ENCODE measurements at places on chromosomes 6 and 20.

- no peak for DNase-seq
Measured at GRCh38 chr20:45796337-45797065, 4.7 kb downstream of the DNTTIP1 start.

- DNase-seq: no peak
Measured at GRCh38 chr6:156464100-156464878, 312.9 kb upstream of the ARID1B start.

DNA sequence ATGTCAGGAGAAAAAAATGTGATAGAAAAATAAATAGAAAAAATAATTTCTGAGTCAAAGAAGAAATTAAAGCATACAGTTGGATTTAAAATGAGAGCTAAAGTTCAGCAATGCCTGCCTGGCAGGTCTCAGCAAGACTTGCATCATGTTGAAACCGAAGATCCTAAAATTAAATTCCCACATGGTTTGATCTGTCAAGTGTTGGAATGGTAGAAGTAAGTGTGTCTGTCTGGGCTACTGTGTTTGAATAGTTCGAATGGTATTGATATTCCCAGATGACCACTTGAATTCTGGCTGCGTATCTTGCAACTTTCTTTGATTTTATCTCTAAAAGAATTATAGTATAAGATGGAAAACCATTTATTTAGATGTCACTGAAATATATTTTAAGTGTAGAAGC, 1349.6 kb downstream of the EPHA7 start:
- no peak for DNase-seq

- no peak for DNase-seq
Measured at GRCh38 chr6:69162811-69163210, 527.7 kb downstream of the ADGRB3 start.

- DNase-seq: no peak
Measured at GRCh38 chr6:152771061-152771687, 20.6 kb downstream of the VIP start.

GRCh38 chr6:92715991-92716390, 703.4 kb downstream of the EPHA7 start:
- no peak for DNase-seq

DNA sequence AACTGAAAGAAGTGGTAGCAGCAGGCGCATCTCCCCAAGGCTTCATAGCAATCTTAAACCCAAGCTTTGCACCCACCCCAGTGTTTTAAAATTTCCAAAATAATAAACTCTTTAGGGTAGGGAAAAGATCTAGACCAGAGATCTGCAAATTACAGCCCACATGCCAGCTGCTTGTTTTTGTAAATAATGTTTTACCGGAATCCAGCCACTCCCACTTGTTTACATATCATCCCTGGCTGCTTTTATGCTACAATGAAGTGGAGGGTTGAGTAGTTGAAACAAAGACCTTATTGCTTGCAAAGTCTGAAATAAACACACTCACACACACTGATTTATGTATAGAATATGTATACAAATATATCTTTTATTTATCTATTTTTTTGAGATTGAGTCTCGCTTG, 30.0 kb downstream of the SLX4IP start:
- no peak for DNase-seq

DNA sequence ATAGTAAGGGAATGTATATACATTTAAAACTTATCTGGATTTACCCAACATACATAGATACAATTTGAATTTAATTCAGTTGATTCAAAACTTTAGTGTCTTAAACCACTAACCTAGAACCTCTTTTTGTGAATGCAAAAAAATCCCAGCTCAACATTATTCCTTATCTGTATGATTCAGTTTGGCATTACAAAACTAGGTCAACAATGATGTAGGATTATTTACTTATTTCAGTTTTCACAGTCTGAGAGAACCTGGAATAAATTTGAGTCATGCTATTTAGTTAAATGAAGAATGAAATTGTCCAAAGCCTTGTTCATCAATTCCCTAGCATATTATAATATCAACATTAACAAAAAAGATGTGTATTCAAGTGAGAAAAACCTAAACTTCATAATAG, 7.4 kb upstream of the PLCB1 start:
- no peak for DNase-seq

DNA sequence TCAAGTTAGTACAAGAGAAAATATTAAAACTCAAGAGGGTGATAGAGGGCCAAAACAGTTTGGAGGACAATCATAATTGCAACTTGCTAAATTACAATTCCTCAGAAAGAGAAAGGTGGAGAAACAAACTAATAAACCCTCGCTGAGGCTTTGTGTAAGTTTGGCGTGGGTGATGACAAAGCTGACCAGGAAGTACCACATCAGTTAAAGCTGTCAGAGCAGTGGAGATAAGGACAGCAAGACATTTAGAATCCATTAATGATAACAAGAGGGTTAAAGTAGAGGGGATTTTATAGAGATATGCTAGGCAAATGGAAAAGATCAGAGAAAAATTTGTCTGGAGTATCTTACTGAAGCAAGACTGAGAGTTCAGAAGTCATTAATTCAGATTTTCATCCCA, 334.4 kb downstream of the TFAP2B start:
- DNase-seq: no peak

- no peak for DNase-seq
Measured at GRCh38 chr20:8309634-8310033, 177.6 kb downstream of the PLCB1 start.

DNA sequence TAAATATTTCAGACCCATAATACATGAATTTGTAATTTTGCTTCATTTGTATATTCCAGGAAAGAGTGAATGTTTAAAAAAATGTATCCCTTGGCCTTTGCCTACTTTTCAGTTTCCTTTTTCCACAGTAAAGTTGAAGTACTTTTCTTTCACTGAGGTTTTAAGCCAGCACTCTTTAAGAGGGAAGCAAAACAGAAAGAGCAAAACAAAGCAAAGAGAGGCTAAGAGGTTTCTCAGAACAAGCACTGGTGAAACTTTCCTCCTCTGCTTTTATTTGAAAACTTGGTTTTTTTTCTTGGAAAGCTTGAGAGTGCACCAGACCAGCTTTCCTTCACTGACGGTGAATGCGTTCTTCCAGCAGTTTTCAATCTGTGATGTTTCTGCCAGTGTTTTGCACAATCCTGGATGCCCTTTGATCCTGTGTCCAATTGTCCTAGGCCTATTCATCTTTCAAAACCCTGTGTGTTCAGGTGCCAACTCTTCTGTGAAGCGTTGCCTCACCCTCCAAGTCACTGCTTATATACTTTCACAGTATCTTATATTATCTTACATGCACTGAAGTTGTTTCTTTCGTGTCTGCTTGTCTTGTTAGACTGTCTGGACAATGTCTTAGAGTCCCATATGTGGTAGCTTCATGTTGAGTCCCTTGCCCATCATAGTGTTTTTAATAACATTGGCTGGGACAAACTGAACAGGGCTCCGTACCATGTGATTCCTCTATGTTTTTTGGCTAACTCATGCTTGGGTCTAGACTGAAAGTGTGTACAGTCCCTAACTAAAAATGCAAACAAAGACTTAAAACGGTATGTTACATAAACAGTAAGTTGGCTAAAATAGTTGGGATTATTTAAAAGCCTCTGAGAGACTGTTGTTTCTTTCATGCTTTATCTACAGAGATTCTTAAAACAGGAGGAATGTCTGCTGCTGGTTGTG, 1.9 kb downstream of the RNF217 start:
- no peak for DNase-seq

DNA sequence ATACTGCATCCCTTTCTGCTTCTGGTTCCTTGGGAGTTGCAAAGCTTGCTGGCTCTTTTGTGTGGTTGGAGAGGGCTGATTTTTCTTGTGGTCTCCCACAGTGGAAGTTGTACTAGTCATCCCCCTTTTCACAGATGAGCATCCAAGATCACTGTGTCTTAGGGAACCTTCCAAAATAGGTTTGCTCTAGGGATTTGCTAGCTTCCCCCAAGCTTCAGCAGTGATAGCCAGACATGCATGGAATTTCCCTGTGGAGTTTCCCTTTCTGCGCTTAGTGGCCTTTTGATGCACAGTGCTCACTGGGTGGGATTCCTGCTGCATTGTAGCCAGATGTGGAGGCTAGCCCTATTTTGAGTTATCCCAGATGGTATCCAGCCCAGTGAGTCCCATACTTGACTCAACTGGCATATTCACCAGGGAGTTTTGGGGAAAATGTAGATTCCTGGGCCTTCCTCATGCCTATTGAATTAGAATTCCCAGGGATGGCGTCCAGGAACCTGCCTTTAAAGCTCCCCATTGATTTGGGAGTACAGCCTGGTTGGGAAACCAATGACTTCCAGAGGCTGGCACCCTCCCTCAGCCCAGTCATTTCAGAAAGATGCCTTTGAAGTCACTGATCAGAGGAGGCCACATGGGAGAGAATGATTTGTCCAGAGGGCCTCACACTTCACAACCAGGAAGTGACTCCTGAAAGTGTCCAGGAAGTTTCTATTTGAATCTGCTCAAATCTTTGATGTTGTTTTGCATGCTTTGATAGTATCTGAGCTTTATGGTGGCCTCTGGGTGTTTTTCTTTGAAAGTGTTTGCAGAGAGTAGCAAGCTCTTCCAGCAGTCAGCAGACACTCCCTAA, 25.9 kb downstream of the PPARD start:
- DNase-seq: no peak

DNA sequence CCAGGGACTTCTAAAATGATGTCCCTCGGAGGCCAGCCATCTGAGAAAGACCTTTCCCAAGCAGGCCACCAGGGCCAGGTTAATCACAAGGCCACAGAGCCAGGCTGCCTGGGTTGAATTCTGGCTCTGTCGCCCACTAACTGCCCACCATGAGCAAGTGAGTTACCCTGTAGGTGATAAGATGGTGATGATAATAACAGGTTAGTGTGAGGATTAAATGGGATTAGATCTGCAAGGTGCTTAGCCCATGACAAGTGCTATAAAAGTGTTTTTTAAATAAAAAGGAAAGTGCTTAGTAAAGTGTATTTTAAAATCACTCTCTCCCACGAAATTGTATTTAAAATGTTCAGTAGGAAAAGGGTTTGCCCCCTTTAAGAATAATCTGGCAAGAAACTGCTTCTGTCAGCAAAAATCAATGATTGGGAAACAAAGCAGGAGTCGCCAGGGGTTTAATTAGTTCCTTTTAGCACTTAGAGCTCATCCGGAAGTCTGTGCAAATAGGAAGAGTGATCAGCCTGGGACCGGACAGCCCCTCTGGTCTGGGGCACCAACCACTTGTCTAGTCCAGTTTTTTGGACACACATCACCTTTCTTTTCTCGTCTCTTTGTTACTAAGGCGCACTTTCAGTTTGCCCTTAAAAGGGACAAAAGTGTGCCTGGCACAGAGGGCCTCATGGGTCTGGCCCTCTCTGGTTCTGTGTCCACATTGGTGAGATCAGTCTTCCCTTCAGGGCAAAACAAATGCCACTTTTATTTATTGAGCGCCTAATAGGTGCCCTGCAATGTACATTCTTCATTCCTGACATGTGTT, 150.4 kb downstream of the GRM4 start:
- DNase-seq: no peak

- DNase-seq: no peak
Measured at GRCh38 chr6:54516321-54516720, 208.1 kb downstream of the TINAG start.

DNA sequence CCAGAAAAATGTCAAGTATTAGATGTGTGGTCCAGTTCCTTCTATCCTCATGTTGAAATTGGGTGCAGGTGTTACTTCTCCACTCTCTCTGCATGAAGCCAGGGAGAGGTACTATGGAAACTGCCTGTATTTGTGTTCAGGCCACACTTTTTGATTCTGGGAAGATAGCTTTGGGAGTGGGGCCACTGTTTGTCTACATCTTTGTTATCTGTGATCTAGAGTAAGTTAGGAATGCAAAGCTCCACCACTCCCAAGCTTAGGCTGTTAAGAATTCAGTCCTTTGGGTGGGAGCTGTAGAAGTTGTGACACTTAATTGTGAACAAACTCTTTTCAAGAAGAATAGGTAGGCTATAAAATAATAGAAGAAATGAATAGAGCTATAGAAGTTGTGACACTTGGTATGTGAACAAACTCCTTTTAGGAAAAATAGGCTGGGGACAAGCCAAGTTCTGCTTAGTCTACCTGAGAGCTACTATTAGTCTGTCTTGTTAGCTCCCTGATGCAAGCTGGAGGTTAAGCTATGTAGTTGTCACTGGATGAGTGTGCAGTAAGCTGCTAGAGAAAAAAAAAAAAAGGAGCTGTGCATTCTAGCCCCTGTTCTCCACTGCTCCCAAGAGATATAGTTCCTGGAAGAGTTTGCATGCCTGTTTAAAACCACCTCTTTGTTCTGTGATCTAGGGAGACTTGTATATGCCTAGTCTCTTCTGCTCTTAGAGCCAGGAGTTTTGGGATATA, 7.1 kb upstream of the GFRAL start:
- no peak for DNase-seq

DNA sequence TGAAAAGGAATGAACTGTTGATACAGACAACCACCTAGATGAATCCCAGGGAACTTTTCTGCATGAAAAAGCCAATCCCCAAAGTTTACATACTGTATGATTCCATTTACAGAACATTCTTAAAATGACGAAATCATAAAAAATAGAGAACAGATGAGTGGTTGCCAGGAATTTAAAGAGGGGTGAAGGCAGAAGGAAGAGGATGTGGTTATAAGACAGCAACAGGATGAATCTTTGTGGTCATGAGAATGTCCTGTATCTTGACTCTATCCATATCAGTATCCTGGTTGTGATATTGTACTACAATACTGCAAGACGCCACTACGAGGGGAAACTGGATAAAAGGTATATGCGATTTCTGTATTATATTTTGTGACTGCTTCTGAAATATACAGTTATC, 70.1 kb upstream of the EMILIN3 start:
- DNase-seq: no peak

DNA sequence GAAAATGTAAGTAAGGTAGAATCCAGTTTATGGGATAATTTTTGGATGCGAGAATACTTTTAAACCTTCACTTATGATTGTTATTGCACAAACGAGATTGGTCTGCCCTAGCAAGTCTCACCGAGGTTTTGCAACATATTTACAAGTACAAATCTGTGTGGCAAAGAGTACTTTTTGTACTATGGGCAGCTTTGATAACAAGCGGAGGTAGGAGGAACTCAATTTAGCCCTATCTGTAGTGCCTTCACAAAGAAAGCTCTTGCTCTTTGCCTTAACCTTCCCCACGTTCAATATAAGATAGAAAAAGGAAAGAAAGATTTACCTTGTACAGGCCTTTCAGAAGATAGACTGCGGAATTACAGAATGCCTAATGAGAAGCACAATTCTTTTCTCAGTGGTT, 77.5 kb upstream of the HIVEP1 start:
- no peak for DNase-seq

GRCh38 chr6:35592178-35592577, 79.5 kb upstream of the TULP1 start:
- no peak for DNase-seq

- no peak for DNase-seq
Measured at GRCh38 chr6:110093981-110094380, 85.5 kb downstream of the WASF1 start.

DNA sequence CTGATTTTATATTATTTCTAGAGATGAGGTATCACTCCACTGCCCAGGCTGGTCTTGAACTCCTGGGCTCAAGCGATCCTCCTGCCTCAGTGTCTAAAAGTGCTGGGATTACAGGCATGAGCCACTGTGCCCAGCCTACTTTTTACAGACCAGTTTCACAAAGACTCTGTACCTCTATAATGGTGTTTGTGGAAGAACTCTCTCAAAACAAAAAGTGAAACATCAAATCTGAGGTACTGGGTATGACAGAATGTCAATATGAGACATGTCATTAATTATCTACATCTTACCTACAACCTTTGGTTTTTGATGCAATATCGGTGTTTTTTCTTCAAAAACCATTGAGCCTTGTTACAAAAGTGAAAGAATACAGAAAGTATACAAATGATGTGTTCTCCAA, 49.4 kb upstream of the MCM9 start:
- DNase-seq: no peak
